ENCODE measurements at places on chromosomes 16 and 17. TPM values are rescaled to one million over a fixed set of nuclear protein-coding genes. Genes with fewer than 3 reads are reported as not detected.

FA2H gene
- not detected for total RNA-seq

MMP2 gene
- total RNA-seq = 3.7 TPM

RFWD3 gene
- total RNA-seq = 33.7 TPM

RND2 gene
- total RNA-seq = 0.16 TPM

GLIS2 gene
- total RNA-seq = 14.7 TPM

GP1BA gene
- total RNA-seq = not detected

MT1B gene
- total RNA-seq = not detected

TOM1L1 gene
- total RNA-seq = 157 TPM

Data from MCF 10A (cell line).